ENCODE measurements at places on chromosomes 6 and 20.

DNA sequence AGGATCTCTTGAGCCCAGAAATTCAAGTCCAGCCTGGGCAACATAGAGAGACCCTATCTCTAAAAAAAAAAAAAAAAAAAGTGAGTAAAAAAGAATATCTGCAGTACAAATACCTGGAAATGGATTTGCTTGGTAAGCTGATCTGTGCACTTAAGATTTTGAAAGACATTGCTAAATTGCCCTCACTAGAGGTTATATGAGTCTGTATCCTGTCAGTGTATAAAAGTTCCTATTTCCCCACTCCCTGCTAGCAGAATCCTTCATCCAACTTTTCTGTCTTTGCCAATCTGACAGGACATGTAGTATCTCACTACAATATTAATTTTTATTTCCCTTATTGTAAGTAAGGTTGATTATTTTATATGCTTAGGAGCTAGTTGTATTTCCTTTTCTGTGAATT, 36.1 kb downstream of the BICRAL start:
- DNase-seq = no peak

- no peak for DNase-seq
Observed at GRCh38 chr6:106922626-106923025, 51.9 kb downstream of the CD24 start.

DNA sequence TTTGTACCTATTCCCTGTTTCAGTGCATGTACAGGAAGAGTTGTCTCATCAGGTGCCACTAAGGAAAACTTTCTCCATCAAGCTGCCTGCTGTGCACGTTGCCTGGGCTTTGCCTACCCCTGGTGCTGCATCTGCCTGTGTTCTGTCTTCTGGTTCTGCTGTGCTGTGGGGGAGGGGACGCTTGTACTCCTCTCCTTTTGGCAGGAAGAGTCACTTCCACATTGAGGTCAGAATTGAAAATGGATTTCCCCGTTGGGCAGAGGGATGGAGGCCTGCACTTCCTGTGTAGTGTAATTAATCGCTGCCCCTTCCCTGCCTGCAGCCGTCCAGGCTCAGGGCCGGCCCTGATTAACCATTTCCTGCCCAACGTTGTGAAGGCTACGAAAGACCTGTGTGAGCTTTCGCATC, 153.3 kb downstream of the SCML4 start:
- no peak for DNase-seq

GRCh38 chr6:129606664-129607063, 103.3 kb downstream of the ARHGAP18 start:
- DNase-seq = no peak

Measured in stimulated activated CD4-positive, alpha-beta T cell treated with anti-CD3 and anti-CD28 coated beads, Interleukin-4, amount 100 ng/mL, for 4 hours (primary cell).